ENCODE measurements at places on chromosomes 7 and 10.

- DNase-seq, result no peak
Observed at GRCh38 chr7:97117035-97117371, 495 bp upstream of the SDHAF3 start.

DNA sequence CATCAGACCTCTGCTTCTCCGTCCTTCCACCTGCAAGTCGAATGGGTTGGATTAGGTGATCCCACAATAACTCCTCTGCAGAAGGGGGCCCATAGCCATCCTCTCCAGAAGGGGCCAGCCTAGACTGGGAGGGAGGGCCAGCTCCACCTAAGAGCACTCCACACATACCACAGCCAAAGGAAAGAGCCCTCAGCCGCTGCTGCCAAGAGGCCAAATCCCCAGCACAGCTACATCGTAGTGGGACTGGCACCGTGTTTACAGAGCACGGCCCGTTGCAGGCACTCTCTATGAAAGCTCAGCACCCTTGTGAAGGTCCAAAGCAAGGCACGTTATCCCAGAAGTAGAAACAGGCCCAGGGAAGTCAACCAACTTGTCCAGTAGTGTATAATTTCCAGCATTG is 5.4 kb downstream of the KCNH2 start:
- DNase-seq, result no peak

DNA sequence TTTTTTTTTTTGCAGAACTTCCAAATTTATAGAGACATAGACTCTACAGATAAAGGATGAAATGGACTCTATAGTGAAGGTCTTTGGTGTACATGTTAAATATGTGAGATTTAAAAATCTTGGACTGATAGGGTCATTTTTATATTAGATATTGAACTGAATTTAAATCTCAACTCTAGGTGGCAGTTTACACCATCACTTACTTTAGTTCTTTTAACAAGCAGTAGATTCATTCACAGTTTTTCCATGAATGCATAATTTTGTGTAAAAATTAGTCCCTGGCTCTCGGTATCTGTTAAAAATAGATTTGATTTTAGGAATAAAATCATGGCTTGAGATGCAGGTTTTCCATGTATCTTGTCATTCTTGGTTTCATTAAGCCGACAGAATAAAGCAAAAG is 31.1 kb upstream of the SNX13 start:
- peak; percentile 15 for DNase-seq

GRCh38 chr7:84535580-84536270 is 341.1 kb upstream of the SEMA3A start:
- no peak for DNase-seq

GRCh38 chr7:27967639-27968038 is 213.0 kb downstream of the JAZF1 start:
- no peak for DNase-seq

- peak; percentile 71 for DNase-seq
Observed at GRCh38 chr10:102449321-102450123, 1.8 kb downstream of the C10orf95 start.

All from RWPE1 (cell line).